Muscle of leg (tissue), 16 donors: ENCODE measurements at places on chromosomes 6 and 20.
A peak's percentile ranks its signal among the peaks of the same experiment; 100 is the strongest.

DNA sequence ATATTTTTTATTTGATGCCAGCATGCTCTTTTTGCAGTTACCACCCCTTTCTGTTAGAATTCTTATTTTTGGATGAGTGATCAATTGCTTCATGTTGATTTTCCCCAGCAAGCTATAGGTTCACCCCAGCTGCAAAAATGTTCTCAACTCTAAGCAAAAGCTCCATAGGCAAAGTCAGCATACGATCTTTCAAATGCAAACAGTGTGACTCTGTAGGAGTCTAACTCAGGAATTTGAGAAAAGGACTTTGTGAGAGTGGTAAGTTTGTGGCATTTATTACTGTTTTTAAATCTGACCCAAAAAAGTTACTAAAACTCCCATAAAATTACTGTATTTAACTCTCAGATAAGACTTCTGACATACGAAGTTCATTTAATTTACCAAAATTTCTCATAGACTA is 134.9 kb upstream of the HSF2 start:
- no peak overlapping the region for H3K27ac ChIP-seq
- DNase-seq, result no peak
- H3K4me3 ChIP-seq, result no peak overlapping the region
- H3K4me1 ChIP-seq, result no peaks in the 10 kb centered on the region
- H3K36me3 ChIP-seq, result no peaks in the 10 kb centered on the region

DNA sequence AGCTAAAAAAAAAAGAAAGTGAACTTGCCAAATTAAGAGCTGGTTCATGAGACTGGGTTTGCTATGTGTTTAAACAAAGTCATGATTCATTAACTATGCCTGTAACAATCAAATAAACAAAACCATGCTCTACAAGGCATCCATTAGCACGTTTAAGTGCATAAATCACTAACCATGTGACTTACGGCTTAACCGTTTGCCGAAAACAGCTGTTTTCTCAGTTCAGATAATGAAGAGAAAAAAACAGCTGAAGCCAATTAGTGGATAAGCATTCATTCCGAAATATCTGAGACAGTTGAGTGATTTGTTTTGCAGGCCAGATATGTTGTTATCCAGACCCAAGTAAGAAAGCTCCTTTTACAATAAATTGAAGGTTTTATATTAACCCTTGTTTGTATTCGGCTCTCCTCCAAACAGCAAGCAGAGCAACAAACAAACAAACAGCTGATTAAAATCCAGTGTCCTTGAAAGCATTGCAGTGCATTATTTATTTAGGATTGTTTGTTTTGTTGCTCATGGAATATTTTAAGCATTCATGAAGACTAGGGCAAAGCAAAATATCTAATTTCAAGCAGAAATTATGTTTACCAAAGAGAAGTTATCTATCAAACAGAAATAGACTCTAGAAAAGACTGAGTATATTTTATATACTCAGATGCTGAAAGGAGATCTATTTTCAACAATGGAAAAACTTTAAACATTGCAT is 343.5 kb downstream of the RFPL4B start:
- H3K36me3 ChIP-seq, result no peaks in the 10 kb centered on the region
- peak overlapping the region; percentile 85 for H3K27ac ChIP-seq
- H3K4me3 ChIP-seq, result no peak overlapping the region
- H3K4me1 ChIP-seq, result peaks cover 5% of the 10 kb centered on the region
- peak; percentile 90 for DNase-seq

DNA sequence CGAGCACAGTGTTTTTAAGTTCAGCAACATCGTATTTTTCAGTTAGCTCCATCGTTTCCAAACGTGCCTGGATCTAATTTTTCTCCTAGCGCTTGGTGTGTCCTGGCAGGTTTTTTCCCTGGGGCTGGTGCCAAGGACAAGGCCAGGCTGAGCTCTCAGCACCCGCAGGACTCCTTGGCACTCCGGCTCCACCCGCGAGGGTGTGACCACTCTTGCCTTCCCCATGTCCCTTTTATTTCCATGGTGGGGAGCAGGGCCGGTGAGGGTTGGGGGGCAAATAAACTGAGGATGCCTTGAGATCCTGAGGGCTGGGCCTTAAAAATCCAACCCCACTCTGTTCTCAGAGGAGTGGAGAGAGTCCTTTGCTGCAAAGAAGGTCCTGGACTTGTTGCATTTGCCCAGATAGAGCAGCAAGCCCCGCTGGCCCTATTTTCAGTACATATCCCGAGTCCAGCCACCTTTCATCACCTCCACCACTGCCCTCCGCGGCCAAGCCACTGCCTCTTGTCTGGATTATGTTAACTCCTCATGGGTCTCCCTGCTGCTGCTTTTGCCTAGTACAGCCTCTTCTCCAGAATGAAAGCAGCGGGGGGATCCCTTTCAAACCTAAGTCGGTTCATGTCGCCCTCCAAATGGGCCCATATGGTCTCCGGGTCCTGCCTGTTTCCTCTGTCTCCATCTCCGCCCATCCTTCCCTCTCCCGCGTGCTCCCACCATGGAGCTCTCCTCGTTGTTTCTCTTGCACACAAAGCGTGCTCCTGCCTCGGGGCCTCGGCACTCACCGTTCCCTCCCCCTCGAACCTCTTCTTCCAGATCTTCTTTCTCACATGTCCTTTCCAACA is 4.5 kb upstream of the RAB44 start:
- H3K27ac ChIP-seq, result no peak overlapping the region
- no peaks in the 10 kb centered on the region for H3K36me3 ChIP-seq
- no peak overlapping the region for H3K4me3 ChIP-seq
- H3K27me3 ChIP-seq, result peaks cover under 1% of the 10 kb centered on the region
- H3K4me1 ChIP-seq, result peaks cover 5% of the 10 kb centered on the region
- DNase-seq, result no peak

DNA sequence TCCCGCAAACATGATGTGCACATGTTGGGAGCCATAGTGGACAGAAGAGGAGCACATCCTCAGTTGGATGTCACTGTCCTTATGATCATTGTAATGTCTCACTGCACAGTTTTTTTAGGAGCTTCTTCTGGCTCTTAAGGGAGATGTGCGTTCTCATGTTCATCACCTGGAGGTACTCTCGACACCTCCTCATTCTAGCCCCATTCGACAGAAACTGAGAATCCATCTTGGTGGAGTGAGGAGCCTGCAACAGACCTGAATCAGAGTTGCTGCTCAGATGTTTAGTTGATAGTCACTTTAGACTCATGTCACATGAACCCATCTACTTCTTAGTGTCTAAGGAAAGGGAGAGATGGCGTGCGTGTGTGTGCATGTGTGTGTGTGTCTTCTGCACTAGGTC is 2.3 kb upstream of the BMP6 start:
- H3K4me1 ChIP-seq, result peaks cover 27% of the 10 kb centered on the region
- DNase-seq, result no peak
- H3K36me3 ChIP-seq, result no peaks in the 10 kb centered on the region
- no peak overlapping the region for H3K27ac ChIP-seq
- H3K4me3 ChIP-seq, result no peak overlapping the region

GRCh38 chr6:6246544-6246943 is 73.9 kb downstream of the F13A1 start:
- H3K27me3 ChIP-seq, result peaks cover 2% of the 10 kb centered on the region
- H3K27ac ChIP-seq, result no peak overlapping the region
- no peak overlapping the region for H3K4me3 ChIP-seq
- H3K4me1 ChIP-seq, result no peaks in the 10 kb centered on the region
- no peak for DNase-seq

DNA sequence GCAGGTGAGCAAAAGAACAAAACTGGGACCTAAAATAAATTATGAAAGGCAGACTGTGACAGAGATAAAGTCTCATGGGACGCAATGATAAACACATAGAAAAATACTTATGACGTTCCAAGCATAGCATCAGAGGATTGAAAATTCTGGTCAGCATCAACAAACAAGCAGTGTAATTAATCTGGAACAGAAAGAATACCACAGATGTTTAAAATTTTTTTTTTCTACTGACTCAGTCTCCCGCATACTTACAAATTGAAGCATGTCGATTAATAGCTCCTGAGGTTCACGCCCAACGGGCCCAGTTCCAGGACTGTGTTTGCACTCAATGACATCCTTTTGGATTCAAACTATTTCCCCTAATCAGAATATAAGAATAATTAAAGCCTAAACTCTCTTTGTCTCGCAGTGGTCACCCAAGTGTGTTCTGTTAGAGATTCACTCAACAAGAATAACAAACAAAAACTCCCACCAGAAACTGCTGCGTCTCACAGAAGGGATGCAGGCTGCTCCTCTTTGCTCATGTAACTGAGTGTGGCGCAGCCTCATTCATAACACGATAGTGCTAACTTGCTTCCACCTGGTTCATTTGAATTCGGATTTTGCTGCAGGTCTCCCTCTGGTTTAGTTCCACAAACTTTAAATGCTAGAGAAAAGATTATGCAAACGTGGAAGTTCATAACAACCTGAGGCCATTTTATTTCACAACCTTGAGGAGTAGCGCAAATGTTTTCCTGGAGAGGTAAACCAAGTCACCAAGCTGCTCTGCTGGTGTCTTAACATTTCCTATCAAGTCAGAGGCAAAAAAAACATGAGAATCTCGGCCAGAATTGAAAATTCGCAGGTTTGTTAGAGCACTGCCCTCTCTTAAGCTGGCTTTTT is 69.0 kb upstream of the CITED2 start:
- H3K27me3 ChIP-seq, result no peaks in the 10 kb centered on the region
- no peak for DNase-seq
- H3K4me3 ChIP-seq, result no peak overlapping the region
- no peaks in the 10 kb centered on the region for H3K4me1 ChIP-seq
- H3K27ac ChIP-seq, result no peak overlapping the region
- no peaks in the 10 kb centered on the region for H3K36me3 ChIP-seq

DNA sequence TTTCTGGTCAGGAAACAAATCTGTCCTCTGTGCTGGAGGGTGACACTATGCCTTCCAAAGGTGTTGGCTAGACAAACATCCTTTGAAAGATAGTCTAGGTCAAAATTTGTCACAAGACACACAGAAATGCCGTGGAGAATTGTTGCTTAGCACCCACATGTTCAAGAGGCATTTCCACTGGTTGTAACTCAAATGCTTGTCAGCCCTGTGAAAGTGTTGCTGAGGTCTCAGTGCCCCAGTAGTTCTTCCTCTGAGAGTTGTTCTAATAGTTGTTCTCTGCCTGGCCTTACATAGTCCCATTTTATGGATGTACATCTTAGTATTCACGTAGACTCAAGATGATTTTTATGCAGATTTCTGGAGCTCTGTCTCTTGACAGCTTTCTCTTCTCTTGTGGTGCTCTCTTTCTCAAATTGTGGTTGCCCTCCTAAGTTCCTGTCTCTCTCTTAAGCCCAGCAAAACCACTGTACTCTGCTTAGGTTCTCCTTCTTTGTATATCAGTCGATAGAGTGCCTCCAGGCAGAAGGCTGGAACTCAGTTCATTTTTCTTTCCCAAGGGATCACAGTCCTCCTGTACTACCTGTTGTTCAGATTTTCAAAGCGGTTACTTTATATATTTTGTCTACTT is 39.5 kb upstream of the REV3L start:
- peaks cover 6% of the 10 kb centered on the region for H3K4me1 ChIP-seq
- no peaks in the 10 kb centered on the region for H3K36me3 ChIP-seq
- H3K4me3 ChIP-seq, result no peak overlapping the region

DNA sequence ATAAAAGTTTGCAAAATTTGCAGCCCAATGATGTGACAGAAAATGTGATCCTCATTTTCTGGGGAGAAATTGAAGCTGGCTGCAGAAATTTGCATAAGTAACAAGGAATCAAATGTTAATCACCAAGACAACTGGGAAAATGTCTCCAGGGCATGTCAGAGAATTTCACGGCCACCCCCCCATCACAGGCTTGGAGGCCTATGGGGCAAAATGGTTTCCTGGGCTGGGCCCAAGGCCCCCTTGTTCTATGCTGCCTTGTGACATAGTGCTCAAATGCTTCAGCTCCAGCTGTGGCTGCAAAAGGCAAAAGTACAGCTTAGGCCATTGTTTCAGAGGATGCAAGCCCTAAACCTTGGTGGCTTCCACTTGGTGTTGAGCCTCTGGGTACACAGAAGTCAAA is 1202.6 kb downstream of the EPHA7 start:
- no peaks in the 10 kb centered on the region for H3K27me3 ChIP-seq
- H3K4me3 ChIP-seq, result no peak overlapping the region
- no peaks in the 10 kb centered on the region for H3K4me1 ChIP-seq

DNA sequence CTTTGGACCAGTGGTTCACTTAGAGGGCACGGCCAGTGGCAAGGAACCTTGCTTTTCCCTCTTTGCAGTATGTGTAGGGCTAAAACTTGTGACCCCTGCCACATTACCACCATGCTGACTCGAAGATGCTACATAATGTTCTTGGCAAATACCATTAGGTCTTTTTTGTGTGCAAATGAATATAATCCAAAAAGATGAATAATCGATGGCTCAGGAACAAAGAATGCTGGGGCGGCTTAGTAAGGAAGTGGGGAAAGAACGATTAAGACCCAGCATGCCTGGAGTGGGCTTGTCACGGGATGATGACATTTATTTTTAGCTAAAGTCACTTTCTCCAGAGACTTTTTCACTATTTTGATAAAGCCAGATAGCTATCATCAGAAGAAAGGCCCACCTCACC is 23.1 kb downstream of the CMTR1 start:
- DNase-seq, result no peak
- H3K27ac ChIP-seq, result no peak overlapping the region
- no peak overlapping the region for H3K4me3 ChIP-seq
- H3K27me3 ChIP-seq, result no peaks in the 10 kb centered on the region

GRCh38 chr6:133236932-133237331 is 4.2 kb upstream of the EYA4 start:
- H3K4me3 ChIP-seq, result no peak overlapping the region
- peaks cover 13% of the 10 kb centered on the region for H3K27me3 ChIP-seq
- no peak overlapping the region for H3K27ac ChIP-seq
- peak; percentile 53 for DNase-seq
- no peaks in the 10 kb centered on the region for H3K36me3 ChIP-seq

GRCh38 chr6:2355150-2355549 is 109.7 kb upstream of the GMDS start:
- H3K27me3 ChIP-seq, result no peaks in the 10 kb centered on the region
- H3K4me1 ChIP-seq, result no peaks in the 10 kb centered on the region
- DNase-seq, result peak; percentile 49
- no peaks in the 10 kb centered on the region for H3K36me3 ChIP-seq

DNA sequence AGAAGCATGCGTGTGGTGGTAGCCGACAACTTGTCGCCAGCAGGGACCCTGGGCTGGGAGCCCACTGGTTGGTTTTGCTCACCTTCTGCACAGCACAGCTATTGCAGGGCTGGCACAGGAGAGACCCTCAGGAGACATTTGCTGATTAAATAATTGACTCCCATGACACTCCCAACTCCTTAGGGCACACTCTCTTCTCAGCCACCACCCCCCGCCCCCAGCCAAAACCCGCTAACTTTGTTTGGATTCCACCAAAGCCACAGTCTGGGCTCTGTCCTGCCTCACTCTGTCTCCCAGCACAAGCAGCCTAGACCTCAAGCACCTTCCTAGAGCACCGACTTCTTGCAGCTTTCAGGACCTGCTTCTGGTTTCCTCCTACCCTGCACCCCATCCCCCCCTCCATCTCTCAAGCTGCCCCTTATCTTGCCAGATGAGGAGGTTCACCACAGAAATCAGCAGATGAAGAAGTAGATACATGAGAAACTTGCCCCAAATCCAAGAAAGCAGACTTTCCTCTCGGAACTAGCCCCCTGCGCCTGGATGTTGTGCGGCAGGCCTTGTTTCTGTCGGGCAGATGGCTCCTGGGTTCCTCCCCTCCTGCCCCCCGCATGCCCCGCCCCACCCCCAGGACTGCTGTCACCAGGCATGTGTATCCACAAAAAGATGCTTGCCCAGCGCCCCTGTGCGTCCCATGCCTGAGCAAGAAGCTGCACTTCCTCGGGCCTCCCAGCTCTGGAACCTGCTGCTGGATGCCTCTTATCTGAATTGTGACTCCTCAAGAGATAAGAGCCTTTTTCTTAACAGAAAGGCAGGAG is 35.0 kb upstream of the CD93 start:
- DNase-seq, result no peak
- H3K36me3 ChIP-seq, result no peaks in the 10 kb centered on the region
- H3K4me1 ChIP-seq, result peaks cover 44% of the 10 kb centered on the region
- H3K4me3 ChIP-seq, result no peak overlapping the region

GRCh38 chr6:41438746-41439145 is 103.3 kb downstream of the NCR2 start:
- peaks cover 46% of the 10 kb centered on the region for H3K27me3 ChIP-seq
- DNase-seq, result no peak
- H3K4me1 ChIP-seq, result peaks cover 25% of the 10 kb centered on the region
- H3K4me3 ChIP-seq, result no peak overlapping the region
- H3K36me3 ChIP-seq, result no peaks in the 10 kb centered on the region
